ENCODE measurements at places on chromosomes 7 and 10.

DNA sequence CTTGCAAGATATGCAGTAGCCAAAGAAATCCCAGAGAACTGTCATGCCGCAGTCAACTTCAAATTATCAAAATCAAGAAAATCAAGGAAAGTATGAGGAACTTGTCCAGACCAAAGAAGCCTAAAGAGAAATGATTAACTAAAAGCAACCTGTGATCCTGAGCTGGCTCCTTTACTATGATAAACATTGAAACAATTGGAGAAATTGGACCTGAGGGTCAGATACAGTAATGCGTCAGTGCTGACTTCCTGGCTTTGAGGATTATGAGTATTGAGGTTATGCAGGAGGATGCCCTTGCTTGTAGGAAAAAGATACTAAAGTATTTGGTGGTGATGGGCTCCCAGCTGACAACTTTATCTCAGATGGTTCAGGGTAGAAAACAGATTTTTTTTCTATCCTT lies 324.7 kb upstream of the AKR1E2 start:
- no peak for DNase-seq

DNA sequence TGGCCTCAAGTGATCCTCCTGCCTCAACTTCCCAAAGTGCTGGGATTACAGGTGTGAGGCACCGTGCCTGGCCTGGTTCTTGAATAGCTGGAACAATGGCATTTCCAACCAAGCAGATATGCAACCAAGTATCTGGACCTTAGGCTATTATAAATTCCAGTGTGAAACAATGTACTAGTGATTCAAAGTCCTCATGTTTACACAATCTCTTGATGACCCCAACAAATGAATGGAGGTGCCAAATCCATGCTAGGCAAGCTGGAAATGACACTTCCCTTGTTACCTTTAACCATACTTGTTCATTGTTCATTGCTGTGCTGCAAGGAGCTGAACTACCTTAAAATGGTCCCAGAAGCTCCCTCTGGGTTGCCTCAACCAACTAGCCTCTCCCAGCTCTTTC lies 282.2 kb upstream of the KLF14 start:
- no peak for DNase-seq

DNA sequence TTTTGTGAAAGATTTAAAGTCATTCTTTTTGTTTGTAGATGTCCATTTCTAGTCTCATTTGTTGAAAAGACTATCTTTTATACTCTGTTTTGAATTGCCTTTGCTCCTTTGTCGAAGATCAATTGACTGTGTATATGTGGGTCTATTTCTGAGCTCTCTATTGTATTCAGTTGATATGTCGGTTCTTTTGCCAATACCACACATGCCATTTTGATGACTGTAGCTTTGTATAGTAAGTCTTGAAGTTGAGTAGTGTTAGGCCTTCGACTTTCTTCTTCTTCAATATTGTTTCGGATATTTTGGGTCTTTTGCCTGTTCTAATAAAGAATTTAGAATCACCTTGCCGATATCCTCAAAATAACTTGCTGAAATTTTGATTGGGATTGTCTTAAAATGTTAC lies 104.5 kb downstream of the CCSER2 start:
- DNase-seq: no peak

- no peak for DNase-seq
Measured at GRCh38 chr7:22675917-22676343, 51.1 kb upstream of the IL6 start.

GRCh38 chr7:134905375-134905774 lies 80.9 kb upstream of the AGBL3 start:
- DNase-seq: no peak

- DNase-seq: no peak
Measured at GRCh38 chr10:64396105-64396708, 875.0 kb downstream of the REEP3 start.

DNA sequence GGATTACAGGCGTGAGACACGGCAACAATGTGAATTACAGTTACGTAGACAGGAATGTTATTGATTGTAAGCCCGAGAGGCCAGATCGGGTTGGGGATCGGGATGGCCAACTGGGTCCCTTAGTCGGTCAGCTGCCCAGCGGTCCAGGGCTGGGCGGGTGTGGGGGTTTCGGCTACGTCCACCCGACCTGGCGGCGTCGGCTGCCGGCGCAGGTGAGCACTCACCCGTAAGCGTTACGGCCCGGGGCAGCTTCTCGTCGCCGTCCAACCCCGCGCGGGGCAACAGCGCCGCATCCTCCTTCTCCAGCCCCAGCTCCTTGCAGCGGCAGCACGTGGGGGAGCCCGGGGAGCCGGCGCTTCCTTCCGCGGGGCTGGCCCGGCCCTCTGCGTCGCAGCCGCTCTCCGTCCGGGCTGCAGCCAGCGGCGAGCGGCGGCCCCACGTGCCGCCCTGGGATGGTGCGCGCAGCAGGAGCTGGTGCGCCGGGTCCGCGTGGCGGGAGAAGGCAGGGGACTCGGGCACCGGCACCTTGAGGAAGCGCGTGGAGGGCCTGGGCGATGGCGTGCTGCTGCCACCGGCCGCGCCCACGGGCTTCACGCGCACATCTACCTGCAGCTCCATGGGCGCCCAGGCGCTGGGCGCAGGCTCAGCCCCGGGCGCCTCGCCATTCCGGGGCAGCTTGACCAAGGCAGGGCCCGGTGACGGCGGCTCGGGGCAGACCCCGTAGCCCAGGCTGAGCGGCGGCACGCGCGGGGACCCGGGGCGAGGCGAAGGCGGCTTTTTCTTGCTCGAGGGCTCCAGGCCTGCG lies 609 bp downstream of the KLRG2 start:
- DNase-seq: no peak

DNA sequence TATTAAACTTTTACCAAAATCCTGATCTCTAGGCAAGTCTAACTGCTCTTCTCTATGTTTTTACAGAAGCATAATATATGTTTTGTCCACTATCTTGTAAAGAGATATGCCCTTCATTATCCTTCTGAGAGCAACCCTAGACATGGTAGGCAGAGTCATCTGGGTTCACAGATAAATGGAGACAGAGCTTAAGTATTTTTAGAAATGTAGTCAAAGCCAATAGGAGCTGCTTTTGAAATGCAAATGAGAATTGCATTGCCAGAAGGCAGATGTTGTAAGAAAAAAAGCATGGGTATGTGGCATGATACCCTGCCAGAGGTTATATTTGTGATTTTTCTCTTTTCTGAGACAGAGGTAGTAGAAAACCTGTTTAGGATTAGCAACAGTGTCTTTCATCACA lies 964.8 kb downstream of the SORCS3 start:
- DNase-seq: no peak

- DNase-seq: no peak
Measured at GRCh38 chr7:132919771-132920170, 162.1 kb downstream of the CHCHD3 start.

All from stimulated activated CD8-positive, alpha-beta memory T cell treated with anti-CD3 and anti-CD28 coated beads, Interleukin-4, amount 100 ng/mL, for 1 hour (primary cell).